ENCODE measurements at places on chromosomes 7 and 10.

DNA sequence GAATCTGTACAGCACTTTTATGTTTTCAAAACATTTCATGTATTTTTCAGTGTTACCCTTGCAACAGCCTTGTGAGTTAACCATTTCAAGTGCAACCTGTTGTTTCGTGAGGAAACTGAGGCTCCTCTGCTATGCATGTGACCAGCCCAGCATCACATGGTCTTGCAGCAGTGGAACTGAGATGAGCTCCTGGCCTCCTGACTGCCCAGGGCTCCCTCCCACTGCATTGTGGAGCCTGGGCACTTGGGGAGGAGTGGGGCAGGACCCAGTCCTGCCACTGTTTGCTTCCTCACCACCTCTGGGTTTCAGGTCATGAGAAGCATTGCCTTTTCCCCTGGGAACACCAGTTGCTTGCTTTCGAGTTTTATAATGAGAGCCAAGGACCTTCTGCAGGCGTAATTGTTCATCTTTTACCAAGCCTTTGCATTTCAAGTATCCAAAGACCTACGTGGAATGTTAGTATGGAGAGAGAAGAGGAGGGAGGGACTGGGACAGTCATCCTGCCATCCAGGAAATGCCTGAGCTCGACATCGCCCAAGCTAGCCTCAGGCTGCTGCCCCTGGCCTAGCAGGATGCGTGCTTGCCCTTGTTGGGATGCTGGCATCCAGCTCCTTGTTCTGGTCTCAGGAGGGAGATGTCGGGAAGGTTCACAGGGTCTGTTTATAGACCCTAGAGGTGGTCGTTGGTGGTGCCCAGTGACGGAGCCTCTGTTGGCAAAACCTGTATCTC is 32.3 kb upstream of the BHLHA15 start:
- DNase-seq = no peak

DNA sequence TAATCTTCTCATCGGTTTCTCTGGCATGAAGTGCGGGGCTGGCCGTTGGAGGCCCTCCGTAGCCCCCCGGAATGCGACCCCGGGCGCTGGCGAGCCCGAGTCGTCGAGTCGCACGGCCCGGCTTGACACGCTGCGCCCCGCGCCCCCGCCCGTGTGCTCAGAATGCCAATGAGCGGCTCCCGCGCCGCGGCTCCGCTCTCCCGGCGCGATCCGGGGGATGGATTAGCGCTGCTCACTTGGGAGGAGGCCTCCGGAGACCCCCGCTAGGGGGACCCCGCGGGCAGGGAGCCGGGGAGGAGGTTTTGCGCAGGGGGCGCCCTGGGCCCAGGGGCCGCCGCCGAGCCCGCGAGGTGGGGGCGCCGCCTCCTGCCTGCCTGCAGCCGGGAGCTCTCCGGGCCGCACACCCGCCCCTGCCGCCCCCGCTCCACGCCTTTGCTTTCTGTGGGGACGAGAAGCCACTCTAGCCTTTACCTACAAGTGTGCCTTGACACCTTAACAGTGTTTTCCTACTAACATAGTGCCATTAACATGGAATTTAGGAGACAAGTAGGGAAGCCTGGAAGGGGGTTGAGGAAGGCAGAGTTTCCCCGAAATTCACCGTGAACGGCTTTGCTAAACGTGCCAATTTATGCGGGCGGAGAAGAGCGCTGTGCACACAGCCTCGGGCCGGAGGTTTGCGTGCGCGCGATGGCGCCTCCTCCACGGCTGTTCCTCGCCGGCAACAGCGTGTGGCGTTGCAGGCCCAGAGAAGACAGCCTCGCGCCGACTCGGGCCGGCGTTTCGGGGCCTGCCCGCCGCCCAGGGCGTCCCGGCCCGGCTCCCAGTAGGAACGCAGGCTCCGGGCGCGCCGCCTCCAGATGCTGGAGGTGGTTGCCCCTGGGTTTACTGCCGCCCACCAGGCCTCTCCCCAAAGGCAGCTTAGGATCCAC is 7.1 kb downstream of the SHH start:
- DNase-seq = no peak

DNA sequence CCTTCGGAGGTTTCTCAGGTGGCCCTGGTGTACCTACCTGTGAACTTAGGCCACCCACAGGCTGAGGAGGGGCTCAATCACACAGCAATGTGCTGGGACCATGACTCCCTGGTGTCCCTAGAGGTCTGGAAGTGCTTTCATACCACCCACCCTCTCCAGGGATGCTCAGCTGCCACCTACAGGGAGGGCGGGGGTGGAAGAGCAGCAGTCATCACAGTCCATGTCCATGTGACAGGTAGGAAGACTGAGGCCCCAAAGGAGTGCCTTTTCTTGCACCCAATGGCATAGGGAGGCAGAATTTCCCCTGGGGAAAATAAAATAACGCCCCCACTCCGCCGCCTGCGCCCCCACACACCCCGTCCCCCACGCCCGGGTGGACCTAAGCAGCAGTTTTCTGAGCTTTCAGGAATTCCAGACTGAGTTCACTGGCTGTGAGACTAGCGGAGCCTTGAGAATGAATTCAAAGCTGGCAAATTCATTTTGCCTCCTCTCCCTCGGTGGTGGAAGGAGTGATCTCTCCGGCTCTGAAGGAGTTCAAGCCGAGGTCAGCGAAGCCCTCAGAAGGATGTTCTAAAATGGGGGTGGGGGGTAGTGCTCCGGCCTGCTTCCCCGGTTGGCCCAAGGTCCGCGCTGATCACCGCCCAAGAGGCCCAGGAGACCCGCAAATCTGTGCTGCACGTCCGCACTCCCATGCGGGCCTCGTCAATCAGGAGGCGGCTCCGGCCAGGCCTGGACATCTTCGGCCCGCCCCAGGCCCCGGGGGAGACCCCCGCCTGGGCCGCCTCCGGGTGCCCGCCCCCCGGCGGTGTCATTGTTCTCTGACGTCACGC is 2.1 kb upstream of the ZMIZ1 start:
- no peak for DNase-seq

DNA sequence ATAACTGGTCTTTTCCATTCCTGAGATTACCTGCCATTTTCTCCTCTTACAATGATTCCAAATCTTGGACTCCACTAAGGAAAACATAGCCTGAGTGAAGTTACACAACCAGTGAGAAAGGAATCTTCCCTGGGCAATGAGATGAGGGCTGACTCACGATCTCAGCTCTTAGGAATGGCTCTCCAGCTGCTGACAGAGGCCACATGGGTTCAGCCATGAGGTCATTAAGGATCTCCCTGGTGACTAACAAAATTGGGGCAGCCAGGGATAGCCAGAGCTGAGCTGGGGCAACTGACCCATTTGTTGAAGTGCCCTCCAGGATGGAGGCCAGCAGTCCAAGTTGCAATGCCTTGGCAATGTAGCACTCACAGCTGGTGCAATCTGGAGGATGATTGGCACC is 78.7 kb upstream of the MKLN1 start:
- DNase-seq = no peak

DNA sequence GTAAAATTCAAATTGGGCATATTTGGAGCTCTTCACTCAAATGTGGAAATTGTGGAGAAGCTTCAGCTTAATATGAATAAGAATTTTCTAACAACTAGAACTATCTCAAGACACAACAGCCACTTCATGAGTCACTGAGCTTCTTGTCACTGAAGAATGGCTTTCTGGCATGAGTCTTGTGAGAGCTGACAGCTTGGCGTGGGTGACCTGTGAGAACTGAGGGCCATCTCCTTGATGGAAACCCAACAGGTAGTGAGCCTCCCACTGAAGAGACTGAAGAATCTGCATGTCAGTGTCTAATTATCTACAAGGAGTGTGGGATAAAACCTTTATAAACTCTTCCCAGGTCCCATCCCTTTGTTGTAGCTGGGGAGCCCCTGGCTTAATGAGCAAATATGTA is 66.0 kb downstream of the CLEC2L start:
- no peak for DNase-seq

GRCh38 chr7:1709900-1710299 is 39.8 kb downstream of the ELFN1 start:
- no peak for DNase-seq

GRCh38 chr7:35253460-35253709 is 515 bp downstream of the TBX20 start:
- DNase-seq = no peak

GRCh38 chr7:26328498-26329390 is 37.1 kb downstream of the SNX10 start:
- DNase-seq = no peak

DNA sequence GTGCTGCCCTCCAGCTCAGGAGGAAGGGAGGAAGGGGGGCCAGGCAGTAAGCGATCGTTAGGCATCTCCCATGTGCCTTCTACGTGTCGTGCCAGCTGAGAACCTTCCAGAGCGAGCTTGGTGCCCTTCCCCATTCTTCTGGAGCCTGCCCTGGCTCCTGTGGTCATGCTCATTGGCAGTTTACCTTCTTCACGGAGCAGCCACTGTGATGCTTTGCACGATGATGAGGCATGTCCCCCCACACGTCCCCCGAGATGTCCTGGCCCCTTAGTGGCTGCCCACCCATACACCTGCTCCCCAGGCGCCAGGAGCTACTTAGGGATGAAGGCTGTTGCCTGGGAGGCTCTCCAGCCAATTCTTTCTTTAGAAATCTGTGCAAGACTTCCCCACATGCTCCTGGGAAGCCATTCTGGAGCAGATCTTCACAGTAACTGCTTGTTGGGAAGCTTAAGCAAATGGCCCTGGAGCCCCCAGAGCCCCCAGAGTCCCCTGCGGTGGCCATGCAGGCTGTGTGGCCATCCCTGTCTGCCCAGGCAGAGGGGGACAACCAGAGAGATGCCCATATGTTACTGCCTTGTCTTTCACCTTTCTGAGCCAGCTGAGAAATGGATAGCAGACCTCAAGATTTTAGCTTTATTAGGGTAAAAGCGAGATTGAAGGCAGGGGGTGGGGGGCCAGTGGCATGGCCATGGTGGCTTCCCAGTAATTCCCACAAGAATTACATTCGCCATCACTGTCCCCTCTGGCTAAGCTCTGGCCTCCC is 199.0 kb downstream of the EBF3 start:
- DNase-seq = no peak

- no peak for DNase-seq
Observed at GRCh38 chr7:121795736-121796135, 77.2 kb upstream of the PTPRZ1 start.

DNA sequence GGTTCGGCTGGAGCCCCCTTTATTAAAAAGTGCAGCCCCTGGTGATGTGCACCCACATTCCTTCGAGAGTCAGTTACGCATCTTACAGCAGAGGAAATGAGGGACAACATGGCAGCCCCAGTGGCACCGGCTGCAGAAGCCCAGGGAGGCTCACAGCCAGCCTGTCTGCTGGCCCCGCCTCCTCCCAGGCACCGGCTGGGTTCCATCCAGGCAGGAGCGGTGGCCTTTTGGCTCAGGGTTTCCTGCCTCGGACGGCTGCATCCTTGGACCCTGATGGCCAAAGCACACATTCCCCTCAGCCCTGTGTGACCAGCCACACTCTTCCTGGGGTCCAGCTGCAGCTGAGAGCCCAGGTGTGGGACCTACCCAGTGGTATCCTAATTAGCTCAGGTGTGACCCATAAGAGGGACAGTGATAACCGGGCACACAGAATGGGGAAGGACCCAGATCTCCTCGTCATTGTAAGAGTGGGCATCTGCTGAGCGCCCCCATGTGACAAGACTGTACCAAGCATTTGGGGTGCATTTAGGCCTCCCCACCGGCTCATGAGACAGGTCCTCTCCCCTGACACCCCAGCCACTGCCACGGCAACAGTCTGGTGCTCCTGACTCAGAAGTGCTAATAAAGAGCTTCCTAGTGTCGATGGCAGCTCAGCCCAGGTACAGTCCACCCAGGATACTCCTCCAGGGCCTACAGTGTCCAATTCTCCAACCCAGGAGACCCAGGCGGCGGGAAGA is 63.3 kb upstream of the CHST15 start:
- no peak for DNase-seq

- no peak for DNase-seq
Observed at GRCh38 chr7:103902917-103903316, 86.5 kb downstream of the RELN start.

DNA sequence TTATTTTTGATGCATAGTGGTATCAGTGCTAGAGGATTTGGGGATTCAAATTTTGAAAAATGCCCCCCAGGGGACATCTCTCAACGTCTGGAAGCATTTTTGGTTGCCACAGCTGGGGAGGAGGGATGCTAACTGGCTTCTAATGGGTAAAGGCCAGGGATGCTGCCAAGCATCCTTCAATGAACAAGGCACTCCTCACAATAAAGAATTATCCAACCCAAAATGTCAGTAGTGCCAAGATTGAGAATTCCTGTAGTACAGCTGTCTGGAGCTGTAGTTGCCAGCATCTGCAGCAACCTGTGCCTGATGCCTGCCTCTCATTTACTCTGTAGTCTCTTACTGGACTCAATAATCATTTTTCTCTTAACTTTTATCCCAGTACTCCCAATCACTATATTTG is 53.5 kb downstream of the SEPTIN7 start:
- DNase-seq = no peak

DNA sequence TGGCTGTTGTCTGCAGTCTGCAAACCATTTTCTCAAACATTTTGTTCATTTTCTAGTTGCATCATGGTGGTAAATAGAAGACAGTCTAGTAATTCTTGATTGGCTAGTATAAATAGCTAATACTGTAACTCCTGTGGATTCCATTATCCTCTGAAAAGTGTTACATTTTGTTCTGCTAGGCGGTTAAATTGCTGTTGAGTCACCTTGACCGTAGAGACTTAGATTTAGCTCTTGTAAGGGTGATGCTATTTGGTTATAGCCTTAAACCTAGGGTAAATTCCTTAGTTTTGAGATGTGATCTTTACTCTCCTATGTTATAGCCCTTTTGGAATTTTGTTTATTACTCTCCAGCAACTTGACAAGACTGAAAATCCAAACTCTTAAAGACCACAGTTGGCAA is 58.8 kb downstream of the SHOC2 start:
- no peak for DNase-seq

DNA sequence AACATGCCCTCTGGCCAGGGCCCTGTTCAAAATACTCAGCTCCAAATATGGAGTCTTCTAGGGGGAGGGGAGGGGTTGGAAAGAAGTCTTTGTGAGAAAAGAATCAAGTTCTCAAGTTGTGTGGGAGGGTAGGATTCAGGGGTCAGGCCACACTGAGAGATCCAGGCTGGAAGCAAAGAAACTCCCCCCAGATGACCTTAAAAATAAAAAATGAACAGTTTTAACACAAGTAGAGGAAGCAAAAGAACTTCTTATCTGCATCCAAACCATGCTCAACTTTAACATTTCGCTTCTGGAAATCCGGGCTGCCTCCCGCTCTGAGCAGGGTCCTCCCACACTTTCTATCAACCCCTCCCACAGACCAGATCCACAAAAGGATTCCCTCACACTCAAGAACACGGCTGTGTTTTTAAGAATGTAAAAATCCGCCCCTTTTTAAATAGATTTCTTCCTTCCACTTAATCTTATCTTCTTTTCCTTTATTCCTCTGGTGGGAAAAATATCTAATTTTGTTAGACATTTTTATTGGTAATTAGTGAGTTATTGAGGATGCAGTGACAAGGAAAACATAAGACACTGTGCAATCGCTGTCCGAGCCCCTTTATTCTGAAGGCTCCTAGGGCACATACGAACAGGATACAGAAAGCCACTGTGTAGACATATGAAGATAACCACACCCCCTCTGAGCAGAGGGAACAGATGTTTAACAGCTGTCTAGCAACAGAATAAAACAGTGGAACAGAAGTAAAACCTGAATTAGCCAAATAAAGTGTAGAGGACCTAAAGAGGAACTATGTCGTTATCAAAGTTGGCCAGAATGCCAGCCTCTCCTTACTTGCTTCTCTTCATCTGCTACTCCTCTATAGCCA is 43.8 kb downstream of the CYTH3 start:
- no peak for DNase-seq

- no peak for DNase-seq
Observed at GRCh38 chr10:57917019-57917418, 350.7 kb downstream of the IPMK start.

Measured in NCI-H748 treated with DMSO at 0.1 percent for 48 hours (cell line).